ENCODE measurements at places on chromosomes 12 and 14.
A peak's percentile ranks its signal among the peaks of the same experiment; 100 is the strongest.

DNA sequence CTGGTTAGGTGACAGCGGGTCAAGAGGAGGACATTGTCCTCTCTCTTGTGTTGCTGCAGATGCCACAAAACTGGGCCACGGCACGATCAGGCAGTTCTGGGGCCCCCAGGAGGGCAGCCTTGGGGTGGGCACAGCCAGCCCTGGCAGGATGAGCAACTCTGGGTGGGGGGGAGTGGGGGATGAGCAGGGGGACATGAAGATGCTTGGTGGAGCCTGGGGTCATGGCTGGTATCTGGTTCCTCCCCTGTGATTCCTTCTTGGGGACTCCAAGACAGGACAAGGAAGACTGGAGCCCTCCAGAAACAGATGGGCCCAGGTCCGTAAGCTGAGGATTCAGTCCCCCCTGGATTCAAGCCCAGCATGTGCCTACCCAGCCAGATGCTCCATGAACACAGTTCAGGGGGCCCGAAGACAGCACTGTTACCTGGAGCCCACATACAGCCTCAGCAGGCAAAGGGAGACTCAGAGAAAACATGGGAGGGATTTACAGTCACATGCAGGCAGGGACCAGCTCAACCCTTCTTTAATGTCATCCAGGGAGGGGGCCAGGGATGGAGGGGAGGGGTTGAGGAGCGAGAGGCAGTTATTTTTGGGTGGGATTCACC, 10.4 kb downstream of the SERPINA1 start:
- no peak for DNase-seq

GRCh38 chr14:101563352-101563653, 2.0 kb downstream of the DIO3 start:
- DNase-seq: no peak

GRCh38 chr14:71610149-71610548, 322.1 kb upstream of the RGS6 start:
- DNase-seq: no peak

DNA sequence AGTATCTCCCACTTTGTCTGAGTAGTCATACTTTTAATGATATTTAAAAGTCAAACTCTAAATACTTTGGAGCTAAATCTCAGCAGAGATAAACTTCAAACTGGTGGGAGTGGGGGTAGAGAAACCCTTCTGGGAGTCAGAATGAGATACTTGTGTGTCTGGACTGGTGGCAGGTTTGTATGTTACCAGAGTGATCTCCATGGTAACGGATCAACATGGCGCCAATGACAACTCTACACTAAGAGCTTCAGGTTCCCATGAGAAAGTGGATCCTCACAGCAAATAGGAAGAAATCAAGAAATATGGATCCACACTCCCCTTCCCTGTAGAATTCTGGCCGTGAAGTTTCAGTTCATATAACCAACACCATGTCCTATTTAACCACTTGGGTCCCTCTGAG, 121.9 kb downstream of the ETV6 start:
- no peak for DNase-seq

- no peak for DNase-seq
Measured at GRCh38 chr14:77489041-77489440, 9.6 kb downstream of the ISM2 start.

DNA sequence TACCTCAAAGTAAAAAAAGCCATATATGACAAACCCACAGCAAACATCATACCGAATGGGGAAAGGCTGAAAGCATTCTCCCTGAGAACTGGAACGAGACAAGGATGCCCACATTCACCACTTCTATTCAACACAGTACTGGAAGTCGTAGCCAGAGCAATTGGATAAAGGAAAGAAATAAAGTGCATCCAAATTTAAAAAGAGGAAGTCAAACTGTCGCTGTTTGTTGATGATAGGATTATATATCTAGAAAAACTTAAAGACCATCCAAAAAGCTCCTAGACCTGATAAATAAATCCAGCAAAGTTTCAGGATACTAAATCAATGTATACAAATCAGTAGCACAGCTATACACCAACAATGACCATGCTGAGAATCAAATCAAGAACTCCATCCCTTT, 5.2 kb downstream of the NDUFA12 start:
- no peak for DNase-seq

- no peak for DNase-seq
Measured at GRCh38 chr12:42608196-42608825, 18.8 kb upstream of the PRICKLE1 start.

GRCh38 chr12:81080431-81080983, 2.6 kb downstream of the ACSS3 start:
- no peak for DNase-seq

DNA sequence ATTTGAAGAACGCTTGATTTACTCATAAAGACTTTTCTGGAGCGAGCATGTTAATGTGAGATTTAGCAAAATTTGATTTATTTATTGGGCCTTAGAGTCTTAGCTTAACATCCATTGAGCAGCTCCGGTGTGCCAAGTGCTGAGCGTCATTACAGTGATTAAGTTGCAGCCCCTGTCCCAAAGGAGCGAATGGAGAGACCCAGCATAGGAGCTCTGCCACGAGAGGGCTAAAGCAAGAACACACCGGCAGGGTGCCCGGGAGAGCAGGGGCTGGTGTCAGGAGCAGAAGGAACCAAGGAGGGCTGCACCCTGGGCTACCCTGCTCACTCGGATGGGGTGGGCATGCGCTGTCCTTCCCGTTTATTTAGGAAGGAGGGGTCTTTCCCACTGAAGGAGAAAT, 50.6 kb downstream of the PPP2R5C start:
- no peak for DNase-seq

GRCh38 chr12:49924628-49925246, 21.0 kb upstream of the FAIM2 start:
- no peak for DNase-seq

- DNase-seq: no peak
Measured at GRCh38 chr12:19411234-19412204, 27.8 kb upstream of the AEBP2 start.

DNA sequence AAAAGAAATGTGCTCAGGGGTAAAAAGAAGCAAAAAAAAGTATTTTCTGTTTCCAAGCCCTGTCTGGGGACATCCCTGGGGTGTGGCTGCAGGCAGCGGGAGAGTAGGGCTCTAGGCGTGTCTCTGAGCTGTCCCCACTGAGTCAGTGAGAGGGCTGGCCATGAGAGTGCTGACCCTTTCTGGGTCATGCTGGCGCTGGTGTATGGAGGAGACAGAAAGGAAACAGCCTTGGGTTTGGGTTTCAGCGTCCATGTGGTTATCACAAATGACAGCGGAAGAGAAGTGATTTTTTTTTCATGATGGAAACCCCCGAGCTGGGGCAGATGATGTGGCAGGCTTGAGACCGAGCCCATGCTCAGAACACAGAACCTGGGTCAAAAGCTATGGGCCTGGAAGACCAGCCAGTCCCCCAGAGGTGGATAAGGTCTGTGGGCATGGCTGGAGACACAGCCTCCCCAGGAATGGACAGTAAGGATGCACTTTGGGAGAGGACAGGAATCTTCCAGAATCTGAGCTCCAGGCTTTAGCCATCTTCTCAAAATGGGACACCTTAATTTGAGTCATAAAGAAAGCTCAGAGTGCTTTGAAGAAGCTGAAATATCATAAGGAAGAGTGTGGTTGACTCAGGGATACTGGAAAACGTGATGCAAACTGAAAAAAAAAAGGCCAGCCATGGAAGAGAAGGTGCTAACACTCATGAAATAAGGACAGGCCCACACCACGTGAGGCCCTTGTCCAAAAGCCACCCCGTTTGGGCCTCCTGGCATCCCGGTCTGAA, 36.2 kb downstream of the SYNE3 start:
- peak; percentile 64 for DNase-seq

DNA sequence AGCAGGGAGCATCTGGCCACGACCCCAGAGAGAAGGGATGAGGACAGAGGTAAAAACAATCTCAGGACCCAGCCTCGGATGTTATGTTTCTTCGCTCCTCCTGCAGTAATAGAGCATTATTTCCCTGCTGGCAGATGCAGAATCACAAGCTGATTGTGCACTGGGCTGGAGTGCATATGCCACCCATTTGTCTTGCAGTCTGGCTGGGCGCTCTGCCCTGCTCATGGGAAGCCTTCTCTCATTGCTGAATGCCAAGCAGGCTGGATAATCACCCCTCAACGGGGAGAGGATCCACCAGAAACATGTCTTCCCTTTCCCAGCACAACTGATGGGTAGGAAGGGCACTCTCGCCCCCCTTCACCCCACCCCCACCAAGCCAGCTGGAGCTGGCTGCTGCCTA, 8.5 kb upstream of the VASH1 start:
- no peak for DNase-seq

- DNase-seq: no peak
Measured at GRCh38 chr12:81968421-81968820, 209.3 kb upstream of the PPFIA2 start.

GRCh38 chr12:98417266-98417665, 98.1 kb upstream of the TMPO start:
- no peak for DNase-seq

GRCh38 chr14:23704890-23705289, 68.7 kb downstream of the DHRS2 start:
- DNase-seq: no peak

- no peak for DNase-seq
Measured at GRCh38 chr12:131118371-131118770, 164.7 kb downstream of the ADGRD1 start.

GRCh38 chr12:95126076-95126475, 52.7 kb upstream of the NR2C1 start:
- DNase-seq: no peak

- no peak for DNase-seq
Measured at GRCh38 chr12:120696626-120697025, 9.7 kb downstream of the MLEC start.

Measured in activated CD8-positive, alpha-beta memory T cell treated with anti-CD3 and anti-CD28 coated beads, Interleukin-2, amount 10 ng/mL, durations not matched to agents 7 days and 5 days (primary cell).